ENCODE measurements at places on chromosomes 5 and 9.

- no peak for DNase-seq
Measured at GRCh38 chr5:66694036-66694435, 97.8 kb downstream of the MAST4 start.

GRCh38 chr5:164746723-164747122 lies 1241.3 kb downstream of the MAT2B start:
- DNase-seq, result no peak

DNA sequence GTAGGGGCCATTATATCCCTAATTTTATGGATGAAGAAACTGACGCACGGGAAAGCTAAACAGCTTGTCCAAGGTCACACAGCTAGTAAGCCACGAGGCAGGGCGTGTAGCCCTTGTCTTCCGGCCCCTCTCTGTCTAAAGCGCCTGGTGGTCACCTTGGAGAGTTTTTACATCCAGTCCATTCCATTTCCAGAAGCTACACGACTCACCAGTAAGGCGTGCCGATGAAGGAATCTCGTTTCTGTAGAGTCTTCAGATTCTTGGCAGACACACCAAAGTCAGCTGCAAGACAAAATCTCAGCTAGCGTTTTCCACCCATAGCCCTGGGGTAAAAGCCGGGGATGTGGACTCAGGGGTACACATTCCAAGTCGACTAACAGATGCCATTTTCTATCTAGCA lies 80.5 kb downstream of the STK10 start:
- DNase-seq, result no peak

DNA sequence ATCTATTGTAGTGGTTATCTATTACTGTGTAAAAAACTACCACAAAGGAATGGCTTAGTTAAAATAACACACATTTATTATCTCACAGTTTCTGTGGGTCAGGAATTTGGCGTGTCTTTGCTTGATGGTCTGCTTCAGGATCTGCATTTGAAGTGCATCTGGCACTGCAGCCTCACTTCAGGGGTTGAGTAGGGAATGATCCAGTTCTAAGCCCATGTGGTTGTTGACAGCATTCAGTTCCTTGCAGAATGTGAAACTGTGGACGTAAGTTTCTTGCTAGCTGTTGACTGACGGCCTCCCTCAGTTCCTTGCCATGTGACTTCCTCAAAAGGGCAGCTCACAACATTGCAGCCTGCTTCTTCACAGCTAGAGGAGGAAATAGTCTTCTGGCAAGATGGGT lies 2.1 kb upstream of the OGN start:
- no peak for DNase-seq

DNA sequence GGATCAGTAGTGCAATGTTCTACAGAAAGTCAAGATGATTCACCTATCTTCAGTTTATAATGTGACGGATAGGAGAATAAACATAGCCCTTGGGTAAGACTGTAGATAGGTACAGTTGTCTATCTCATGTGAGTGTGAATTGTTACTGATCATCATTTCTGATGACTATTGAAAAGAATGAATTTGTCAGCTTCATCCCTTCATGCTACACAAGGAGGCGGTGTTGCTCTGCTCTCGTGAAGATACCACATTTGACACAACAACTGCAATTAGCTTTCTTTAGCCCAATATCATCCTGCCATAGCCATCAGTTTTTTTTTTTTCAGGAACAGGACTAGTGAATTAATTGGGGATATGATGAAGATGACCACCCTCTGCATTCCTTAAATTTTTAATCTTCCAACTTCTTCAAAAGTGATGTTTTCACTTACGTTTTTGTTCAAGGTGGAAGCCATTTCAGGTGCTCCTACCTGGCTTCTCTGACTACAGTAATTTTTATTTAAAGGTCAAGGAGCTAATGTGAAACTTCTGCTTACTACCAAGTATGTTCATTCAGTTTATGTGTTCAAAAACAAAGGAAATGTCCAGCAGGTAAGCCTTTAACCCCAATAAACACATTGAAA lies 152.9 kb upstream of the MOCS2 start:
- no peak for DNase-seq

- DNase-seq, result no peak
Measured at GRCh38 chr5:178551059-178551458, 39.1 kb downstream of the COL23A1 start.

GRCh38 chr5:68817632-68818031 lies 276.2 kb upstream of the SLC30A5 start:
- DNase-seq, result no peak

GRCh38 chr9:13264788-13265187 lies 14.7 kb downstream of the MPDZ start:
- no peak for DNase-seq

DNA sequence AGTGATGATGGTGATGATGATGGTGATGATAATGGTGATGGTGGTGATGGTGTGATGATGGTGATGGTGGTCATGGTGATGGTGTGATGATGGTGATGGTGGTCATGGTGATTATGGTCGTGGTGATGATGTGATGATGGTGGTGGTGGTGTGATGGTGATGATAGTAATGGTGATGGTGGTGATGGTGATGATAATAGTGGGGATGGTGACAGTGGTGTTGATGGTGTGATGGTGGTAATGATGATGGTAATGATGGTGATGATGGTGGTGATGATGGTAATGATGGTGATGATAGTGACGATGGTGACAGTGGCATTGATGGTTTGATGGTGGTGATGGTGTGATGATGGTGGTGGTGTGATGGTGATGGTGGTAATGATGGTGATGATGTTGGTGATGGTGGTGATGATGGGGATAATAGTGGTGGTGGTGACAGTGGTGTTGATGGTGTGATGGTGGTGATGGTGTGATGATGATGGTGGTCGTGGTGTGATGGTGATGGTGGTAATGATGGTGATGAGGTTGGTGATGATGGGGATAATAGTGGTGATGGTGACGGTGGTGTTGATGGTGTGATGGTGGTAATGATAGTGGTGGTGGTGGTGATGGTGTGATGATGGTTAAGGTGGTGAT lies 6.5 kb downstream of the STKLD1 start:
- no peak for DNase-seq

DNA sequence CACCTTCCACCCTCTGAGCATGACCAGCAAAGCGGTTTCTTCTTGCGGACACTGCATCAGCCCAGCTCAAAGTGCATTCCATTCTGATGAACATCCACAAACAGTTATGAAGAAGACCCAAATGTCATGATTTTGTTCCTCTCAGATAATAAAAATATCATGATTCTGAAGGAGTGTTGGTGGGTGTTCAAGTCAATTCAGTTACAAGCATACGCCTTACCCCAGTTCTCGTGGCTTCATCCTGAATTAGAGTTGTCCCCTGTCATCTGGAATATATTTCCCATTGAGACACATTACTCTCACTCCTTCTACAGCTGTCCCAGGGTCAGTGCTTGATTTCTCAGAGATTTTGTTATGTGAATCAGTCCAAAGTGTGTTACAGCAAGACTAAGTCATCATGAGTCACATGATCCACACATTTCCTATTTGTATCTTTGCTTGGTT lies 325.4 kb downstream of the RFX3 start:
- no peak for DNase-seq

DNA sequence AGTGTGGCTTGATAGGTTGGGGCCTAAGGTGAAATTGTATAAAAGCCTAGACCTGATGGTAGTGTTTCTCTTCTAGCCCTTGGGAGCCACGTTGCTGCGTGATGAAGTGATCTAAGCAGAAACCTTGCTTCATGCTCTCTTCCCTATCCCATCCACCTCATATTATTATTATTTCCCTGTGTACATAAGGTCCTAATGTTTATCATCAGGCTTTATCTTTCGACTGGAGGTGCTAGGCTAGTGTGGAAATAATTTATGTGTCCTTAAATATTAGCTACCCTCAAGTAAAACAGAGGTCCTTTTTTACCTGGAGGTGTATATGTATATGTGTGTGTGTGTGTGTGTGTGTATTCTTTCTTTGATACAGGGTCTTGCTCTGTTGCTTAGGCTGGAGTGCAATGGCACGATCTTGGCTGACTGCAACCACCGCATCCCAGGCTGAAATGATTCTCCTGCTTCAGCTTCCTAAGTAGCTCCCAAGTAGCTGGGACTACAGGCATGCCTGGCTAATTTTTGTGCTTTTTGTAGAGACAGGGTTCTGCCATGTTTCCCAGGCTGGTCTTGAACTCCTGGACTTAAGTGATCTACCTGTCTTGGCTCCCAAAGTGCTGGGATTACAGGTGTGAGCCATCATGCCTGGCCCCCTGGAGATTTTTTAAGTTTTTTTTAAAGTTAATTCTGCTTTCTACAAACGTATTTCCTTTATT lies 3.7 kb downstream of the UGCG start:
- DNase-seq, result no peak

GRCh38 chr5:153594785-153595184 lies 104.3 kb downstream of the GRIA1 start:
- no peak for DNase-seq

- no peak for DNase-seq
Measured at GRCh38 chr9:95018099-95018936, 291.8 kb downstream of the AOPEP start.

DNA sequence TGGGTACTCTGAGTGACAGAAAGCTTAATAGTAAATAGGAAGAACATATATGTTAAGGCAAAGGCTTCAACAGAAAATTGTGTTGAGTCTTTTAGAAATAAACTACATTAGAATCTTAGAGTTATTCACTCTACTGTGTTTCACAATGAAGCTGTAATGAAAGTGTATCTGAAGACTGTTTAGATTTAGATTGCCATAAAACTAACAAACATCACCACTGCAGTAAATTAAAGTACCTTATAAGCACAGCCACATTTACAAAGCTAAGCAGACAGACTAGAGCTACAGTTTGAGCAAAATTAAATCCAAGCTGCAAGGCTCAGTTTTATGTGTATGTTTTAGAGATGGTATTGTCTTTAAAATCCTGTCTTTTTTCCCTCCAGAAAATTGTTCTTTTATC lies 172.4 kb downstream of the PBX3 start:
- DNase-seq, result no peak

GRCh38 chr5:168216989-168217388 lies 74.5 kb upstream of the WWC1 start:
- no peak for DNase-seq

DNA sequence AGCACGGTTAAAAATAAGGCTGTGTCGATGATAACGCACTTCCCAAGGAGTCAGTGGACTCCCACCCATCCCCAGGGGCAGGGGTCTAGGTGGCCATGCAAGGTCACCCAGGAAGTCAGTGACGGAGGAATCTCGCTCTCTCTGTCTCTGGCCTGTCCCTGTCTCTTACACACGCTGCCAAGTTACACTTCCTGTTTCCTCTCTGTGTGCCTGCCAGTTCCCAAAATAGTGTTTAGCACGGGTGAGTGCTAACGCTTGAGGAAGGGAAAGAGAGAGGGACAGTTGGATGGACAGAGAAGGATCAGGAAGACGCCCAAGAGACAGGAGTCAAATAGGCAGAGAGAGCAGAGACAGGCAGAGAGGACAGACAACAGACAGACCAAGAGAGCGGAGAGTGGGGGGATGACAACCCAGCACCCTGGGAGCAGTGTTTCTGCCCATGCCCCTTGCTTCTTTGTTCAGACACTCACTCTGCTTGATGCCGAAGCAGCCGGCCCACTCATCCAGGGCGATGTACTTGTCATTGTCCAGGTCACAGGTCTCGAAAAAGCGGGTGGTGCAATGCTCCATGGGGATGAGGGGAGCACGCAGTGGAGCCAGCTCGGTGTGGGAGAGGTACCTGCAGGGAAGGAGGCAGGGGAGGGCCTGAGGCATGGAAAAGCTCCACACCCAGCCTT lies 23.0 kb downstream of the SPARC start:
- DNase-seq, result no peak

DNA sequence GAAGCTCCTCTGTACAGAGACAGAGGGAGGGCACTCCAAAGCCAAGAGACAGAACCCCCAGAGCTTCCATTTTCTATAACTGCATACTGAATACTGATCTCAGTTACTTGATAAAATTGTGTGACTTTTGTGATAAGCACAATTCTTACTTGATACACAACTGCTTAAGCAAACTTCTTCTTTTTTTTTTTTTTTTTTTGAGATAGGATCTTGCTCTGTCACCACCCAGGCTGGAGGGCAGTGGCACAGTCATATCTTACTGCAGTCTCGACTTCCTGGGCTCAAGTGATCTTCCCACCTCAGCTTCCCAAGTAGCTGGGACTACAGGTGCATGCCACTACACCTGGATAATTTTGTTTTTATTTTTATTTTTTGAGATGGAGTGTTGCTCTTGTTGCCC lies 252.1 kb upstream of the ZNF608 start:
- no peak for DNase-seq

DNA sequence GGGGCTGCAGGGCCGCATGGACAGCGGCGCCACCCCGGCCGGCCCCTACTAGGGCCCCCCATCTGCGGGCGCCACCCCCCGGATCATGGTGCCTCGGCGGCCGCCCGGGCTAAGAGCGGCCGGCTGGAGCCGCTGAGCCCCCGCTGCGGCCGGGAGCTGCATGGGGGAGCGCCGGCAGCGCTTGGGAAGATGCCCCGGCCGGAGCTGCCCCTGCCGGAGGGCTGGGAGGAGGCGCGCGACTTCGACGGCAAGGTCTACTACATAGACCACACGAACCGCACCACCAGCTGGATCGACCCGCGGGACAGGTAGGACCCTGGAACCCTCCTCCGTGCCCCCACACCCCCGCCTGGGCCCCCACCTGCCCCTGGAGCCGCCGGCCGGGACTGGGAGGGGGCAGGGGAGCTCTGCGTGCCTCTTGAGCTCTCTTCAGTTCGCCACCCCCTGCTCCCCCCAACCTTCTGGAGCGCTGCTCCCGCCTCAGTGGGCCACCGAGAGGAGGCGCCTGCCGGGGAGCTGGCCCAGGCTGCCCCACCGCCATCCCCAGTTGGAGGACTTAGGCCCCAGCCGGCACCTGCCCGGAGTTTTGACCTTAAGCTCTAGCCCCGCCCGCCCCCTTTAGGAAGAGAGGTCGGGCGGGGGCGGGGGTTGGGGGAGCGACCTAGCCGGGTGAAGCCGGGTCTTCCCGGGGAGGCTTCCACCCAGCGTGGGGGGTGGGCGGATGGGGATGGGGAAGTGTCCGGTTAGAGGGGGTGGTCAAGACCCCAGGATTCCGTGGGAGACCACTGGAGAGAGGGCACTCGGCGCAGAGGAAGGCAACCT lies 730 bp downstream of the WWC1 start:
- DNase-seq, result no peak

DNA sequence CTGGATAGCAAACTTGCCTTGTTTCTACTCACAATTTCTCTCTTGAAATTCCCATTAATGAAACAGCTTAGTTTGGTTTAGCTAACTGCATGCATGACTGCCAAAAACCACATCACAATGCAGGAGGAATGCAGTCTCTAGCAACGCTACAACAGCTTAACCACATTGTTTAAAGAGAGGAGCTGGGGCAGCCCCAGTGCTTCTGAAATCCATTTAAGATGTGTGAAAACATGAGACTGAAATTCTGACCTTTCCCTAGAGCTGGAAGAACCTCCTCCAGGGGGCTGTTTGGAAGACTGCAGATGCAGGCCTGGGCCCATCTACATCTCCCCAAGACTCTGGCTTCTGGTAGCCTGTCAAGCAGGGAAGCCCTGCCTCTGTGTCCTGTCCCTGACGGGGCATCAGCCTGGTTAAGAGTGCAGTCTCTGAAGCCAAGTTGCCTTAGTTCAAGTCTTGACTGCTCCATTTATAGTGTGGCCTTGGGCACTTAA lies 157.1 kb downstream of the ZNF462 start:
- no peak for DNase-seq

GRCh38 chr9:81125446-81126092 lies 563.8 kb downstream of the TLE1 start:
- no peak for DNase-seq
